ENCODE measurements at places on chromosomes 1 and 21.
A peak's percentile ranks its signal among the peaks of the same experiment; 100 is the strongest.

DNA sequence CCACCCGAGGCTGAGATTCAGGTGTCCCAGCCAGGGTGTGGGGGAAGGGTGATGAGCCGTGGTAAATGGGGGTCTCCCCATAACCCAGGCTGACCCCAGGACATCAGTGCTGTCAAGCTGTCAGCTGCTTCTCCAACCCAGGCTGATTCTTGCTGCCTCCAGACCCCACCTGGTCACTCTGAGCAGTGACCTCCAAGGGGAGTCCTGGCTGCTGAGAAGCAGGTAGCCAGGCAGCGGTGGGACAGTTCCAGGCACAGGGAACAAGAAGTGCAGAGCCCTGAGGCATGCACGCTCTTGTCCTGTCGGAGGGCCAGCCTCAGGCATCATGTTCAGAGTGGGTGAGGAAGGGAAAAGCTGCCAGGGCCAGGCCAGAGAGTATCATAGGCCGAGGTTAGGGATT, 1.1 kb downstream of the ESPN start:
- no peak for DNase-seq

DNA sequence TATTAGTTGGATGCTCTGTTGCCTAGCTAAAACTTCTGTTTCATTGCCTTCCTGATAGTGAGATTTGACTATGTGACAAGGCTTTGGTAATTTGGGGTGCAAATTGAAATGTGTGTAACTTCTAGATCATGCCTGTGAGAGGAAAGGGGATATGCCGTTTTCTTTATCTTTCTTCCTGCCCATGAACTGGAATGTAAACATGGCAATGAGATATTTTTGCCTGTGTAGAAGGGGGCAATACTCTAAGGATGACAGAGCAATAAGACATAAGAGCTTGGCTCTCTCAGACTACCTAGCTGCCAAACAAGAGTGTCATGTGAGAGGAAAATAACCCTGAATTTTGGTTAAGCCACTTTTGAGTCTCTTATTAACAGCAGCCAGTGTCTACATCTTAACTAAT, 49.7 kb downstream of the RAP1A start:
- DNase-seq: peak; percentile 6

DNA sequence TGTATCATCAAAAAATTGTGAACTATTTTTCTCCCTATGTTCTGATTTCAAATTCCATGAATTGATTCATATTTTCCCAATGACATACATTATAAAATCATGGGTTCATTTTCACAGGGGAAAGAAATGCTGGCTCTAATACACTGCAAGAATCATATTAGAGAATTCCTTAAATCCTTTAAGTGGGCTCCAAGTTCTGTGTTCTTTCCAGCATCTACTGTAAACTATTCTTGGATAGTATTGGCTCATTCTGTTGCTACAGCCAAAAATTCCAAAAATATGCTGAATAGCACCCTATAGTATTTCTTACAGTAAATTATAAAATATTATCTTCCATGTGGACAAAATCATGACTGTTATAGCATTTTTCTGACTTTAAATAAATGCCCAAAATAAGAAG, 19.0 kb upstream of the C1orf105 start:
- no peak for DNase-seq

GRCh38 chr21:19322360-19322759, 918.8 kb upstream of the TMPRSS15 start:
- no peak for DNase-seq

DNA sequence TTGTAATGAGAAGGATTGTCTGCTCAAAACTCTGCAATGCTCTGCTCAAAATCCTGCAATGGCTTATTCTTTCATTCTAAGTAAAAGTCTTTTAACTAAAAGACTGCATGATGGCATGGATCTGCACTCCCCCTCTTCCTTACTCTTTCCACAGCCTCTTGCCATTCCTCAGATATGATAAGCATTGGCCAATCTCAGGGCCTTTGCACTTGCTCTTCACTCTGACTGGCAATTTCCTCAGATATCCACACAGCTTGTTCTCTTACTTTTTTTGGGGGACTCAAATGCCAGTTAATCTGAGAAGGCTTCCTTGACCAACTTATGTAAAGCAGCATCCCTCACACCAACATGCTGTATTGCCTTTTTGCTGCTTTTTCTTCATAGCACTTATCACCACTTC, 2.8 kb upstream of the ZMPSTE24 start:
- DNase-seq: no peak

- no peak for DNase-seq
Observed at GRCh38 chr1:96764469-96764868, 42.9 kb downstream of the PTBP2 start.

DNA sequence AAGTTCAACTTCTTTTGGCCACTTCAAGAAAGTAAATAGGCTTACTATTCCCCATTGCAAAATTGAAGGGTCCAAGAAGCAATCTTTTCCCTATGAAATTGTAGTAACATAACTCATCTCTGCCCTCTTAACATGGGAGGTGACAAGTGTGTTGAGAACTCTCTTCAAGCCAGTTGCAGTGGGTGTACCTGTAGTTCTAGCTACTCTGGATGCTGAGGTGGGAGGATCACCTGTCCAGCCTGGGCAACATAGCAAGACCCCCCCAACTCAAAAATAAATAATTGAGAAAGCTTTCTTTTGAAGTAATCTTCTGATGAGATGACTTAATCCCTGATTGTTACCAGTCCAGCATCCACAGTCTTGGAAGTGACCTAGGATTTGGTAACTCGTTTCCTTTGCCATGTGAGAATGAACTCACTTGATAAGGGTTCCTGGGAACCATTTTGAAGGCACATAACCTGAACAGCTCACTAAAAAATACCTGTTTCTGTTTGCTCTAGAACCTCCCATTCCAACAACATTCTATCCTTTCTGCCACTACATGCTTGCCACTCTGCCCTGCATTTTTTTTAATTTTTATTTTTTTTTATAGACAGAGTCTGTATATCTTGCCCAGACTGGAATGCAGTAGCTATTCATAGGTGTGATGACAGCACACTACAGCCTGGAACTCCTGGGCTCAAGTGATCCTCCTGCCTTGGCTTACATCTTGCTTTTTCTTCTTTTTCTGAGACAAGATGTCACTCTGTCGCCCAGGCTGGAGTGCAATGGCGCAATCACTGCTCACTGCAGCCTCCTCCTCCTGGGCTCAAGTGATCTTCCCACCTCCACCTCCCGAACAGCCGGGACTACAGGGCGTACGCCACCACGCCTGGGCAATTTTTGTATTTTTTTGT, 1.4 kb upstream of the IPO9 start:
- no peak for DNase-seq

DNA sequence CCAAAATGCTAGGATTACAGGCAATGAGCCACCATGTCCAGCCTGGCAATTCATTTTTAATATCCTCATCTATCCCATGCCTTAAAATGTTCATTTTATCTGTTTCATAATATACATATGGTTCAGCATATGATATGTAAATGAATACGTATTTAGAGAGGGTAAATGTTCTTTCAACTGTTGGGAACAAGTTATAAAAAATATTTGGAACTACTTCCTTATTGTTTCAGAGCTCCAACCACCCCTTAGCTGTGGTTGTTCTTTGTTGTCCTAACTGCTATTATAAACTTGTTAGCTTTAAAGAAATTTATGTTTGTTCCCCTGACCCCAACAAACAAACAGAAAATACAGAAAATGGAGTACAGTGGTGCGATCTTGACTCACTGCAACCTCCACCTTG, 14.5 kb downstream of the MCOLN2 start:
- no peak for DNase-seq

GRCh38 chr21:28396421-28396820, 596.3 kb downstream of the LTN1 start:
- no peak for DNase-seq

DNA sequence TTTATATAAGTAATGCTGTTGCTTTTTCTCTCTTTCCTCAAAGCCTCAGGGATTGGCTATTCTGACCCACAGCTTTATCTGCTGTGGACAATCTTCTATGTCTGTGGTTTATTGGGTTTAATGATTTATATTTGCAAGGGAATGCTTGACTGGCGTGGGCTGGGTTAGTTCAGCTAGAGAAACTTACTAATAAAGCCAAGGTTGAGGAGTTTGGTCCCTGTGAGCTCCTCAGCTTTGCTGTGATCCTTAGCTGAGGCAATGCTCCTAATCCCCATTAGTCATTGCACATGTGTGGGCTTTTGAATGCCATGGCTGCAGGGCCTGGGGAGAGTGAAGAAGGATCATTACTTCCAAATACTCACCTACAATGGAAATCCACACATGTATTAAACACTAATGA, 179.3 kb downstream of the ZNF326 start:
- DNase-seq: peak; percentile 18

DNA sequence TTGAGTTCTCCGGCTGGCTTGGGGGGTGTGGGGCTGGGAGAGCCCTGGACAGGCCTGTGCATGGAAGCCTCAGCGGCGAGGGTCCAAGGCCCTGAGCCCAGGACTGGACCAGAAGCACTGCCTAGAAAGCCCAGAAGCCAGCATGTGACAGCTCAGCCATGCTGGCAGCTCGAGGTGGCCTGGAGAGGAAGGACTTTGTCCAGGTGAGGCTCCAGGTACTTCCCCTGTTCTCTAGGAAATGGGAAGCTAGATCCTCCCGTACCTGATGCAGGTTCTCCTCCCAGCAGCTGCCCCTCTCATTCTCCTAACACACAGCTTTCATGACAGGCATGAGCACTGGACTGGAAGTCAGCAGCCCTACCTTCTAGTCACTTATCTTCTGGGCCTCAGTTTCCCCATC, 6.4 kb downstream of the PADI3 start:
- DNase-seq: no peak

GRCh38 chr1:96416701-96417444, 304.7 kb upstream of the PTBP2 start:
- DNase-seq: no peak

- DNase-seq: no peak
Observed at GRCh38 chr1:67619080-67619479, 65.9 kb upstream of the GADD45A start.

- no peak for DNase-seq
Observed at GRCh38 chr1:95701450-95702173, 467.6 kb downstream of the RWDD3 start.

- no peak for DNase-seq
Observed at GRCh38 chr1:184504040-184504954, 117.5 kb downstream of the C1orf21 start.

DNA sequence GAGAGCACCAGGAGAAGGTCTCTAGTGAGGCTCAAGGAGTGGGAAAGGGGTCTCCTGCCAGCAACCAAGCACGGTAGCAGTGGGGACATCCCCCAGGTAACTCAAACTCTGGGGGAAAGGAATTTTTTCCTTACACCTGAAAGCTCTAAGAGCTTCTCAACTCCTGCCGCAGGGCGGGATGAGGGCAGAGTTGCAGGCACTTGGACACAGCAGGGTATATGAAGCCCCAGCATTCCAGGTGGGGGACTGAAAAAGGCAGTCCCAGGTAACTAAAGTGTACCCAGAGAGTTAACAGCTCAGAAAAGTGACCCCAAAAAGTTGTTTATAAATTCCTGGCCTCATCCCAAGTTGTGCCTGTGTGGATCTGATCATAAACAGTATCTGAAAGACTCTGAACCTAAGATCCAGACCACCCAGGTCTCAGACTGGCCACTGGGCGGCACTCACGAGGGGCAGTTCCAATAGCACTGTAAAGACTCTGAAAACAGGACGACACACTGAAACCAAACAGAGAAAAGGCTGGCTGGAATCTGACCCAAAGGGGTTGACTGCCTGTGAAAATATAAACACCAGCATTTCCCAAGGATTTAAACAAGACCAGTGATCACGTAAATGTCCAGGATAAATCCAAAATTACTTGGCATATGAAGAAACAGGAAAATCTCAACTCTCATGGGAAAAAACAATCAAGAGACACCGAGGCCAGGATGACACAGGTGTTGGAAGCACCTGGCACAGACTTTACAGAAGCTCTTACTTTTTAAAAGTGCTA, 47.5 kb downstream of the HSF2BP start:
- peak; percentile 72 for DNase-seq

DNA sequence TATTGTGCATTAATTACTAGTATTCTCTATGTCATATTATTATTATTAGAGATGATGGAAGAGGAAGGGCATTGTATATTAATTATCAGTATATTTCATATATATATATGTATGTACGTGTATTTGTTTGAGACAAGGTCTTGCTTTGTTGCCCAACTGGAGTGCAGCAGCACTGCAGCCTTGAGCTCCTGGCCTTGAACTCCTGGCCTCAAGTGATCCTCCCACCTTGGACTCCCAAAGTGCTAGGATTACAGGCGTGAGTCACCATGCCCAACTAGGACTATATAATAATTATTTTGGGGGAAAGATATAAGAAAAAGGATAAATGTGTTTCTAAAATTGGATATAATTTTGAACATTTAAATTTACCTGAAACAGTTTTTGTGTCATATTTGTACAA, 63.2 kb upstream of the USP24 start:
- DNase-seq: no peak

GRCh38 chr21:33299181-33299752, 25.5 kb upstream of the IFNAR1 start:
- no peak for DNase-seq

GRCh38 chr21:43591571-43591970, 67.7 kb downstream of the HSF2BP start:
- no peak for DNase-seq

DNA sequence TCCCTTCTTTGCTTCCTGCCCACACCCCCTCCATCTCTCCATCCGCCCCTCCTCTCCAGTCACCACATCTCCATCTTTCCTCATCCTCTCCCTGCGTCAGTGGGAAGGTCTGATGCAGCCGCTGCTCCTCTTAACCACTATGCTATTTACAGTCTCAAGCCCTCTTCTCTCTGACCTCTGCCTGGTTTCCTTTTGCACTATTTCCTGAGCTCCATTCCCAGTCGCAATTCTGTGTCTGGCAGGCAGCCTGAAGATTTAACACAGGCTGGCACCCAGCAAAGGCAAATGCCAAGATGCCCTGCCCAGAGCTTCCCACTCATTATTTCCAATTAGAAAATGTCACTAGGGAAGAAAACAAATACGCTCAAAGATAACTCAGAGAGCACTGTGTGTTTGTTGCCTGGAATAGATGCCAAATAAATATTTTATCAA, 89.6 kb upstream of the LPGAT1 start:
- DNase-seq: peak; percentile 94

DNA sequence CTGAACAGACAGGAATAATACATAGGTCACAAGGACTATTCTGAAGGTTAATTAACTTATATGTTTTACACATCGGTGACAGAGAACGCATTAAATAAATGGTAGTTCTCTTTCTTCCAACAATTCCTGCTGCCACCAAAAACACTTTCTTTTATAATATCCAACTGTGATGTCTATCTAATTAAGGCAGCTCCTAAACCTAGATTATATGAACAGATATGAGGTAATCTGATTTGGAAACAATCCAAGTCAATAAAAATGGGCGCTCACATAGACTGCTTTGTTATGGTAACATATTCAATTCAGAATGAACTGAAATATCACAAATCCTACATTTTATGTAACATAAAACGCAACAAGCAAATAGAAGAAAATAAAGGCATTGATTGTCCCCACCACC, 16.0 kb downstream of the CYYR1 start:
- no peak for DNase-seq

- no peak for DNase-seq
Observed at GRCh38 chr1:212691561-212692071, 8.0 kb downstream of the BATF3 start.

DNA sequence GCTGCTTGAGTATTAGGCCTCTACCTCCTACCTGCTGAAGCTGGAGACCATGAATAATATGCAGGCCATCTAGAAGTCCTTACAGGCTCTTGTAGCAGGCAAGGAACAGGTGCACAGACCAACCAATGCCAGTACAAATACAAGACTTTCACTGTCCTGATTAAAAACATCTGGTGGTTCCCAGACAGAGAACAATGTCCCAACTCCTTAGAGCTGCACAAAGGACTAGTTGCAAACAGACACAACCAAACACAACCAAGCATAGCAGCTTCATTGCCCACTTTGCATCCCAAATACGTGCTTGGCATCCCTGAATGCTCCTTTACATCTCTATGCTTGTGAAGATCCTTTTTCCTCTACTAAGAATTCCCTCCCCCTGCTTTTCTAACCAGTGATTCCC, 98.1 kb upstream of the CXADR start:
- DNase-seq: no peak
